ENCODE measurements at places on chromosomes 5 and 9.

- peak; percentile 57 for DNase-seq
Measured at GRCh38 chr9:76592091-76592973, 133.3 kb downstream of the GCNT1 start.

GRCh38 chr5:42912184-42912798 lies 100.6 kb upstream of the SELENOP start:
- peak; percentile 65 for DNase-seq

GRCh38 chr9:123257276-123257675 lies 11.1 kb downstream of the STRBP start:
- DNase-seq, result no peak

GRCh38 chr9:125659201-125659840 lies 47.7 kb downstream of the MAPKAP1 start:
- no peak for DNase-seq

- no peak for DNase-seq
Measured at GRCh38 chr9:31500422-31500821, 884.0 kb upstream of the ACO1 start.

Data from GM03348 (cell line).